Stimulated activated CD8-positive, alpha-beta memory T cell treated with anti-CD3 and anti-CD28 coated beads, Interleukin-15, amount 100 ng/mL, for 24 hours (primary cell): ENCODE measurements at places on chromosomes 16 and 17.

DNA sequence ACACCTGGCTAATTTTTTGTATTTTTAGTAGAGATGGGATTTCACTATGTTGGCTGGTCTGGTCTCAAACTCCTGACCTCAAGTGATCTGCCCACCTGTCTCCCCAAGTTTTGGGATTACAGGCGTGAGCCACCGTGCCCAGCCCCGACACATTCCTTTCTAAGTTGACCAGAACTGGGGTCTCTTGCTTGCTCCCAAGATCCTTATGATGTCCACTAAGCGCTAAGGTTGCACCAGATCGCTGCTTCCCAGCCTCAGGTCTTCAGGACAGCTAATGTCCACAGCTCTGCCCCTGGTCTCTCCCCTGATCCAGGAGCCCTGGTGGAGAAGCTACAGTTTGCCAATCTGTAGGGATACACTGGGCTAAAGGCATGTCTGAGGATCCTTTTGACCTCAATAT, 29.5 kb downstream of the NSMCE1 start:
- no peak for DNase-seq

DNA sequence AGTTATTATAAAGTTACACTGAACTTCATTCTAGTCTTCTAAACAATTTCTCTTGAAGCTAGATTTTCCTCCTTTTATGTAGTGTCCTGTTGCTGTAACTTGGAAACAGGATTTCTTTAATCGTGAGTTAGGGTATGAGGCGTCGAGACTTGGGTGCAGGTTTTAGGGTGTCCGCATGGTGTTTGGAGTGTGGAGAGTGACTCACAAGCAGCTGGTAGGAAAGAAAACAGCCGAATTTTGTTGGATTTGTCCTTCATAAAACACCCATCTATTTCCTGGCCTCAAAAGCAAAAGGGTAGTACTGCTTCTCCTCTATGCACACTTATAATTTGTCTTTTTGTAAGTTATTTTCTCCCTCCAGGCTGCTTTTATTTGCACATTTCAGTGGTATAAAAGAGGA, 1.6 kb downstream of the RPTOR start:
- DNase-seq = no peak

DNA sequence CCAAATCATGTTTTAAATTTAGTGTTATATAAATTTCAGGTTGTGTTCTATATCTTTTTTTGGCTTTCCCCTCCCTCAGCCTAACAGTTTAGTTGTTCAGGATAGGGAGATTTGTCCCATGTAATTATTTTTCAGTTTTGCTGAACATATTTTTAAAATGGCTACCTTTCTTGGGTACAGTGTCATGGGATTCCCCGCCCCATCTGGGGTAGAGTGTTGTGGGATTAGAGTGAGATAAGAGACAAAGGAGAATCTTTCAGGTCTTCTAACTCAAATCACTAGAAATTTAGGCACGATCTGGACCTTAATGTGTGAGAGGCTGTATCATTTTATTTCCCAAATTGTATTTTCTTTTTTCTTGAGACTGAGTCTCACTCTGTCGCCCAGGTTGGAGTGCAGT, 24.8 kb downstream of the NFAT5 start:
- no peak for DNase-seq

GRCh38 chr16:58828901-58829545, 94.9 kb upstream of the GOT2 start:
- DNase-seq = no peak

DNA sequence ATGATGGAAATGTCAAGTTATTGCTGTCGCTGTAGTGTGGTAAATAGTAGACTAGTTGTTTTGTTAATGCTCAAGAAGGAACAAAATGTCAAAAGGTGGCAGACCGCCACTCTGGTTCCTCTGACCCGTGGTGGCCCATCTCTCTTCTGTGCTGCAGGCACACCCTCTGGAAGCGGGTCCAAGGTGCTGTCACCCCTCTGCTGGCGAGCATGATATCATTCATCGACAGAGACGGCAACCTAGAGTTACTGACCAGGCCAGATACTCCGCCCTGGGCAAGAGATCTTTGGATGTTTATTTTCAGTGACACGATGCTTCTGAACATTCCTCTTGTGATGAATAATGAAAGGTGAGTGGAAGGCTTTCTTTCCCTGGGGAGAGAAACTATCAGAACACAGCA, 56.8 kb upstream of the ENDOV start:
- no peak for DNase-seq

- no peak for DNase-seq
These were observed 110.3 kb upstream of the RBL2 start for GRCh38 chr16:53323924-53324323.

- no peak for DNase-seq
These were observed 29.7 kb downstream of the TBX21 start for GRCh38 chr17:47762728-47763127.

DNA sequence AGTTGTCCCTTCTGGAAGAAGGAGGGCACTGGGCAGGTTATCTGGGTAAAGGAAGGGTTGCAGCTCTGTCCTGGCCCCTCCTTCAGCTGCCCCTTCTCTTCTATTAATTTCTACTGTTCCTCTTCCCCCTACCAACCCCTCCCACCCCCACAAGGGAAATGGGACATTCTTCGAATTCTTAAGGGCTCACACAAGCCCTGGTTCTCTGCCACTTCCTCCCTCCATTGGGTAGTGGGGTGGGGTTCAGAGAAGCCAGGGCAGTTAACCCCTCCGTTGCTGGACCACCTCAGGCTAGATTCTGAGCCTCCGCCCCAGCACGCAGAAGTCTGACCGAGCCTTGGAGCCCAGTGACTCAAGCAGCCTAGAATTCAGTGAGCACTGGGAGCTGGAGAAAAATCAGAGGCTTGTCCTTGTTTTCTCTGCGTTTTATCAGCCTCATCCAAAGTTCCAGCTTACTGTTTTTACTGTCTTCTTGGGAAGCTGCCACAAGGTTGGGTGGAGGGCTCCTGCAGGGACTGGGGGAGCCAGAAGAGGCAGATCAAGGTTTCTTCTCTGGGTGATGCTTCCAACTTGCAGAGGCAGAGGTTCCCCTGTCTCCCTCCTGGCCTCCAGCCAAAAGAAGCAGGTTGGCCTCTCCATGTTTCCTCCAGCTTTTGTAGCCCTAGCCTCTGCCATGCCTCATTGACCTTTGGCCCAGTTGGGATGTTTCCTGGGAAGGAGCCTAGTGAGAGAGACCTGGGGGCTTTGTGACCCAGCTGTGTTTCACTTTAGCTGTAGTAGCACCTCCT, 10.2 kb downstream of the LASP1 start:
- no peak for DNase-seq

DNA sequence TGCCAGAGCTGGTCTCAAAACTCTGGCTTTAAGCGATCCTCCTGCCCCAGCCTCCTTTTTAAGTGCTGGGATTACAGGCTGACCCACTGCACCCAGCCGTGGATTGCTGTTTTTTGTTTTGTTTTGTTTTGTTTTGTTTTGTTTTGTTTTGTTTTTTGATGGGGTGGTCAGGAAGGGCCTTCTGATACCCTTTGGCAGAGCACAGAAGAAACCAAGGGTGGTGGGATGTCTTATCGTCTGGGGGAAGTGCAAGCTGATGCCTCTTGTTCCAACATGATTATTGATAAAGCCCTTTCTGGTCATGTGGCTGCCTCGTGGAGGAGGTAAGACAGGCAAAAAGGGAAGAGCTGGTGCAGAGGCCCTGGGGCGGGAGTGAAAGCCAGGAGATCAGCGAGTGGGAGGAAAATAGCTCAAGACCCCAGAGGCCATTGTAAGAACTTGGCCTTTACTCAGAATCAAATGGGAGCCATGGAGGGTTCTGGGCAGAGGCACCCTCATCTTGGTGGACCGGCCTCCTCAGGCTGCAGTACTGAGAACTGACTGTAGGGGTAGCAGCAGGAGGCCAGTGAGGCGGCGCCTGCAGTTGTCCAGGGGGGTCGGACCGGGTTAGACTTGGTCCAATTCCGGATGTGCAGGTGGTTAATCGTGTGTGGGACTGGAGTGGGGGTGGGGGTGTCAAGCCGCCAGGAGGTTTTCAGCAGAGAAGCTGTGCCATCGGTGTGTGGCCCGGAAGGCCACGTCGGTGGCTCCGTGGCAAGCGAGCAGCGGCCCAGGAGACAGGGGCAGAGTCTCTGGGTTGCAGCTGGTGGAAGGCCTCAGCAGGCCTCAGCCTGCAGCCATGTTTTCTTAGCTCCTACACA, 84.4 kb upstream of the GSE1 start:
- no peak for DNase-seq

- no peak for DNase-seq
These were observed 481 bp downstream of the CNTROB start for GRCh38 chr17:7932483-7932891.
